Activated CD4-positive, alpha-beta T cell treated with anti-CD3 and anti-CD28 coated beads, Interleukin-2, amount 10 ng/mL, durations not matched to agents 7 days and 5 days (primary cell): ENCODE measurements at places on chromosomes 3 and 15. TPM values are rescaled to one million over a fixed set of nuclear protein-coding genes. Genes with fewer than 3 reads are reported as not detected.

- no peak for DNase-seq
Measured at GRCh38 chr3:193343726-193344222, 34.8 kb downstream of the ATP13A5 start.

- DNase-seq: no peak
Measured at GRCh38 chr3:187242900-187243299, 45.6 kb downstream of the RTP1 start.

DNA sequence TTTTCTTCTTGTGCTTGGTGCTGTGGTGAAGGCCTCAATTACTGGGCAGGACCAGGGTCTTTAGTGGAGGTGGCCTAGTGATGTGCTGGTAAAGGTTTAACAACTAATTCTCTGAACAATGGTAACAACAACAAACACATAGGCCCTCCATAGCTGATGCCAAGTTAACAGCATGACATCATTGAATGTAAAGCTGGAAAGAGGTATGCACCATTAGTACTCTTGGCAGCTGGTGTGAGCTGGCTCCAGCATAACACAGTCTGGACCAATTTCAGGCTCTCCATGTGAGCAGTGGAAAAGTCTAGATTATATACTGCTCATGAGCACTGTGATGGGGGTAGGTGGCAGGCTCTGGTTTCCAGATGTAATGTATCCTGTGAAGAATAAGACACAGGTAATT lies 61.8 kb downstream of the SLC7A14 start:
- DNase-seq: no peak

Gene ETV5
- total RNA-seq: 0.50 TPM
